ENCODE measurements at places on chromosomes 2 and 18. TPM values are rescaled to one million over a fixed set of nuclear protein-coding genes. Genes with fewer than 3 reads are reported as not detected.

- H3K4me3 ChIP-seq: no peak overlapping the region
- peak; percentile 89 for DNase-seq
- H3K36me3 ChIP-seq: no peaks in the 10 kb centered on the region
- H3K27me3 ChIP-seq: peaks cover 10% of the 10 kb centered on the region
- H3K27ac ChIP-seq: no peak overlapping the region
These were observed 26.0 kb downstream of the FAM178B start for GRCh38 chr2:96960153-96960961.

GRCh38 chr2:69224512-69224837, 162.6 kb downstream of the GFPT1 start:
- H3K36me3 ChIP-seq: peaks cover 16% of the 10 kb centered on the region
- H3K27ac ChIP-seq: peak overlapping the region; percentile 78
- DNase-seq: peak; percentile 88
- H3K4me3 ChIP-seq: no peak overlapping the region

- H3K27ac ChIP-seq: no peak overlapping the region
- H3K36me3 ChIP-seq: peaks cover 2% of the 10 kb centered on the region
- no peak overlapping the region for H3K4me3 ChIP-seq
- DNase-seq: no peak
- H3K27me3 ChIP-seq: no peaks in the 10 kb centered on the region
These were observed 189.5 kb downstream of the CTIF start for GRCh38 chr18:48728204-48728833.

DNA sequence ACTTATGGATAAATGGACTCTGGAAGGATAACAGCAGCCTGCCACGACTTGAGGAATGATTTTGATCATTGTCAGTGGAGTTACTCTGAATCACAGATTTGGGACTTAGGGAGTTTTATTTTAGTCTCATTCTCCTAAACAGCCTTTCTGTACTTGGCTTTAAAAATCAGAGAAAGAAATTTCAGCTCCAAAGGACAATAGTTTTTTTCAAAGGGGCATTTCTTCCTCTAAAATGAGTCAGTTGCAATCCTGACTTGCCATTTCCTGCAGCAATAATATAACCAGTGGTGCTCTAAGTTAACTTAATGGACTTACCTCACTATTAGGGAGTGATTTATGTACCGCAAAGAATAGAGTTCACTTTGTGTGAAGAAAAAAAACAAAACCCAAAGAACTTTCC, 35.1 kb upstream of the MTX2 start:
- DNase-seq: peak; percentile 69
- H3K27me3 ChIP-seq: no peaks in the 10 kb centered on the region
- no peaks in the 10 kb centered on the region for H3K36me3 ChIP-seq
- H3K27ac ChIP-seq: peak overlapping the region; percentile 47
- no peak overlapping the region for H3K4me3 ChIP-seq
- H3K4me1 ChIP-seq: peaks cover 4% of the 10 kb centered on the region

DNA sequence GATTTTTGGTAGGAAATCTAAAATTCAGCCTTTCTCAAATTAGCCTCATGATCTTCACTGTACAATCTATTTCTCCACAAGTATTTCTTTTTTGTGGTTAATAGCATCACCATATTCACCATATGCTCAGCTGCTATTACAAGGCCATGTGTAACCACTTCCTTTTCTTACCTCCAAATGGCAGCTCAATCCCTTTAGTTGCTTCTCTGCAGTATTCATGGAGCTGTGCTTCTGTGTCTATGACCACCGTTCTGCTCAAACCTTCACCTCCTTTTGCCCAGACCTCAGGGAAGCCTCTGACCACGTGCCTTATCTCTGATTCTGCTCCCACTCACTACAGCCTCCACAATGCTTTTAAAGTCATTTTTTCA, 126.7 kb upstream of the TMEM200C start:
- H3K27ac ChIP-seq: no peak overlapping the region
- H3K4me1 ChIP-seq: no peaks in the 10 kb centered on the region
- no peak for DNase-seq
- no peaks in the 10 kb centered on the region for H3K27me3 ChIP-seq
- H3K4me3 ChIP-seq: no peak overlapping the region
- no peaks in the 10 kb centered on the region for H3K36me3 ChIP-seq

Gene RTKN
- 46.1 TPM for total RNA-seq

Gene SERPINB7
- not detected for total RNA-seq

- no peaks in the 10 kb centered on the region for H3K27me3 ChIP-seq
- H3K27ac ChIP-seq: no peak overlapping the region
- peaks cover 9% of the 10 kb centered on the region for H3K36me3 ChIP-seq
- no peak overlapping the region for H3K4me3 ChIP-seq
- DNase-seq: no peak
These were observed 28.3 kb downstream of the CSRNP3 start for GRCh38 chr2:165497659-165498317.

GRCh38 chr2:175318542-175318941, 137.0 kb upstream of the ATP5MC3 start:
- H3K4me1 ChIP-seq: no peaks in the 10 kb centered on the region
- H3K4me3 ChIP-seq: no peak overlapping the region
- no peaks in the 10 kb centered on the region for H3K36me3 ChIP-seq
- no peak for DNase-seq

Gene RESP18
- total RNA-seq: not detected

Gene PLGLB1
- total RNA-seq: 1.6 TPM

- H3K4me1 ChIP-seq: no peaks in the 10 kb centered on the region
- no peak for DNase-seq
- H3K4me3 ChIP-seq: no peak overlapping the region
- H3K27ac ChIP-seq: no peak overlapping the region
These were observed 87.0 kb upstream of the TMEM200C start for GRCh38 chr18:5982332-5982731.

GRCh38 chr2:190864375-190864774, 16.2 kb upstream of the GLS start:
- no peaks in the 10 kb centered on the region for H3K27me3 ChIP-seq
- peaks cover 8% of the 10 kb centered on the region for H3K4me1 ChIP-seq
- no peaks in the 10 kb centered on the region for H3K36me3 ChIP-seq
- no peak overlapping the region for H3K27ac ChIP-seq
- peak; percentile 48 for DNase-seq

All from muscle of leg (tissue), 16 donors.